Naive B cell (primary cell): ENCODE measurements at places on chromosomes 11 and 22.

- peak; percentile 46 for DNase-seq
Measured at GRCh38 chr11:67345247-67345919, 8.0 kb downstream of the POLD4 start.

DNA sequence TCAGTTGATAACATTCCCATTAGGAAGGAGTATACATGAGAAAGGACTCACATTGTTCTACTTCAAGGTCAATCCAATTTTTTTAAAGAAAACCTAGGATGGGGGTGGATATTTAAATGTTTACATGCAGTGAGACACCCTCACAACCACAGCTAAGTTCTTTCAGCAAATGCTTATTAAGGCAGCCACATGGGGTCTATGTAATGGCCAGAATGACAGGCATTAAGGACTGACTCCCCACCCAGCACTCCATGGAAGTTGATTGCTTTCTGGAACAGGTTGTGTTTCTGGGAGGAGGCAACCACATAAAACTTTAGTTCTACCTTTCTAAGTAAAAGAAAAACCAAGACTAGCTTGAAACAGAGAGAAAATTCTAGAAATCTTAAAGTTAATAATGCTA, 662.0 kb upstream of the CCDC90B start:
- DNase-seq, result no peak

GRCh38 chr11:70167723-70168404, 35.2 kb upstream of the FADD start:
- no peak for DNase-seq

DNA sequence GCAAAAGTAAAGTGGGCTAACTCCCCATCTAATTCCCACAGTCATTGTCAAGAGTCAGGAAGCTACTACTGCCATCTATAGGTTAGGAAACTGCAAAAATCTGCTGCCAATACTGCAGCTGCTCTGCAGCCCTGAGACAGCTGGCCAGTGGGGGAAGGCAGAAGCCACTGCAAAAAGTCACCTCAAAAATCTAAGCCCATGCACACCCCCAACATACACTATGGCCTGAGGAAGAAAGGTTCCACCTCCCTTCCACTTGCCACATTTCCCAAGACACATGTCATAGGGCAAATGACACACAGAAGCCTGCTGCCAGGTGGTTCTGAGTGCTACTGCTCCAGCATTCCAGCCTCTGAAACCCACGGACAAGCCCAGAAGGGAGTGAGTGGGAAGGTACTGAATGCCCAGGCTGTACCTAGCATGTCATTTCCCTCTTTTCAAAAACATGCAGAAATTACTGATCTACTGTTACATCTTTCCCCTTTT, 36.9 kb downstream of the DGCR2 start:
- no peak for DNase-seq

- no peak for DNase-seq
Measured at GRCh38 chr11:22331771-22332170, 6.4 kb upstream of the SLC17A6 start.

- no peak for DNase-seq
Measured at GRCh38 chr22:19466126-19466716, 12.8 kb downstream of the UFD1 start.

DNA sequence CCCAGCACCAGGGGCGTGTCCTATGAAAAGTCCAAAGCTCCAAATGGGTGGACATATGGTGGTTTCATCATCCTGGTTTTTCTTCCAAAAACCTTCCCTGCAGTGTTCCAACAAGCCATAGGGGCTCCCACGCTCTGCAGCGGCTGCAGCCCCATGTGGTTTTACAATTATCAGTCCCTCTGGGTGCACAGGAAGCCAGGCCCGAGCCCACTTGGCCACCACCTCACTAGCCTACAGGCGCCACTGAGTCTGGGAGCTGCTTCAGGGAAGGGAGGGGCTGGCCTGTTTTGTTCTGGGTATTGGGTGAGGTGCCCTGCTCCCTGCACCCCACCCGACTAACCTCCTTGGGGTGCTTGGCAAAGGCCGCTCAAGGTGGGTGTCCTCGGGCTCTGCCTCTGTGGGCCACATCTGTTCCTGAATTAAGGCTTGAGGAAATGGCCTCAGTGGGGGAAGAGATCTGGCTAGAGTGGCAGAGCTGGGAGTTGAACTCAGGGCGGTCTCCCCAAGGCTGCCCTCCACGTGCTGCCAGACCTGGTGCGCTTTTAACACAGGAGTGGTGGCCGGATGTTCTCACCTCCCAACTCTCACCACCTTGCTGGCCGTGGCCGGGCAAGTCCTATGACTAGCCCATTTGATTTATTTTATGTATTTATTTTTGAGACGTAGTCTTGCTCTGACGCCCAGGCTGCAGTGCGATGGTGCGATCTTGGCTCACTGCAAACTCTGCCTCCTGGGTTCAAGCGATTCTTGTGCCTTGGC, 5.3 kb upstream of the CDC42BPG start:
- no peak for DNase-seq

DNA sequence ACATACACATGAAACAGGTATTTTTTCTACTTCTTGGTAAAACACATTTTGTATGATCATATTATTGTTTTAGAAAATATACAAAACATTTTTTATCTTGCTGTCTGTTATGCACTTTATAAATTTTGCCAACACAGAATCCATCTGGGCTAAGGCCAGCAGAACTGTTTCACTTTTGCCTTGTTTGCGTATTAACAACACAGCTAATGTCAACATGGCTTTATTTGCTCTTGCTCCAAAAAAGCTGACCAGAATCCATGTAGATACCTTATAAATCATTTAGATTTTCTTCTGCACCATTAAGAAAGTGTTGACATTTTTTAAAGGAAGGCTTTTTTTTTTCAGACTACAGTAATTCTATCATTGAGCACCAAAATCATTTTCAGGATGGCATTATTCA, 58.1 kb upstream of the PGR start:
- no peak for DNase-seq

DNA sequence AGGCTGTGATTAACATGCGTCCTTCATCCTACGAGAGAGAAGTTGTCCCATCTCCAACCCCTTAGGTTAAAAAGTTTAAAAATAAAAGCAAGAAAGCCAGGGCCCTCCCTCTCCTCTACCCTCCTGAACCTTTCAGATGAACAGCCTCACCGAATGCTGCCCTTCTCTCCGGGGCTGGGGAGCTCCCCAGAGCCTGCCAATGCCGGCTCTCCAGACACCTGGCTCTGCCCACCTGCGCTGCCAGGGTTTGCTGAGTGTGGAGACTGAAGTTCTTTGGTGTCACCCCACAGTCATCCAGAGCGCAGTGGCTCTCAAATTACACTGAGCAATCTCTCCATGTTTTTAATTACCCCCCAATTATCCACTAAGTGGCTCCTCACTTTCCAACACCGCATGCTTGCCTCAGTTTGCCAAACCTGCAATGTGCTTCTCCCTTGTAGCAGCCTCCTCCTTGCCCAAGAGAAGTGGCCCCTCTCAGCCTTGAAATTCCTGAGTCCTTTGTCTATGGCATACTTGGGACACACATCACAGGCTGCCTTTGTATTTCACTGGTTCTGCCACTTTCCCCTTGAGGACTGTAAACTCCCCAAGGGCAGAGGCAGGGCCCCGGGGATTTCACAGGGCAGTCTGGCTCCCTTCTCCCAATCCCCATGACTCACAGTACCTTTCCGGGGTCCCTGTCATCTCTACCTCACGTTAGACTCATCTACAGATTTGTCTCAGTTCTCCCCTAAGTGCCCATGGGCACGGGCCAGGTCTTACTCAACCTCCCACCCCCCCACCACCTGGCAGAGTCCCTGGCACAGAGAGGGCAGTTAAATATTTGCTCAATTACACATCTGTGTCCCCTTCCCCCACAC, 2.0 kb downstream of the MYH9 start:
- DNase-seq, result no peak

GRCh38 chr11:36509201-36509639, 852 bp downstream of the TRAF6 start:
- DNase-seq, result peak; percentile 10

DNA sequence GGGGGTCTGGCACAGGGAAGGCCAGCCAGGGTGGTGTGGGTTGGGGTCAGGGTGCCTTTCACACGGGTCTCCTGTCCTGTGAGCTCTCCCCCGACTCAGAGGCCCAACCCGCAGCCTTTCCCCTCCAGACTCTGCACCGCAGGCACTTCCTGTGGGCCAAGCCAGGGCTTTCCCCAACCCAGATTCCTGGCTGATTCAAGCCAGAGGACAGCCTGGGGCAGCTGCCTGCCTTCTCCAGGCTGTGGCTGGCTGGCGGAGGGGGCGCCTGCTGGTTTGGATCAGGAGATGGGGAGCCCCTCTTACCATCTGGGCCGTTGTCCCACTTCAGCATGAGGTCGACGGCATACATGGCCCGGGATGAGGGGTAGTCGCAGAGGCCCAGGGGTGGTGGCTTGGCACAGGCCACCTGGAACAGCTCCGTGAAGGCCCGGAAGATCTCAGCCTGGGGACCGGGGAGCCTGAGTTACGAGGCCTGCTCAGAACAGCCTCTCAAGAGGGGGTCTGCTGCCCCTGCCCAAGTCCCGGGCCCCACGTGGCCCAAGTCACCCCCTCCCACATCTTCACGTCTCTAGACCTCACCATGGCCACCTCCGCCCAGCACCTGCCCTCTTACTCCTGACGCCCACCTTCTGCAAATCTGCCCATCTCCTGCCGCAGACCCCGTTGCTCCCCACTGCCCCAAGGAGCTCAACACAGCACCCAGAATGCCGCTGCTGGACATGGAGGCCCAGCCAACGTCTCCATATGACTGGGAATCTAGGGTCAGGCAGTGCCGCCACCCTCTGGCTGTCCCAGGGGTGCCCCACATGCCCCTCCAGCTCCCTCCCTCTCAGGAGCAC, 17.3 kb downstream of the TSPO start:
- DNase-seq, result no peak

DNA sequence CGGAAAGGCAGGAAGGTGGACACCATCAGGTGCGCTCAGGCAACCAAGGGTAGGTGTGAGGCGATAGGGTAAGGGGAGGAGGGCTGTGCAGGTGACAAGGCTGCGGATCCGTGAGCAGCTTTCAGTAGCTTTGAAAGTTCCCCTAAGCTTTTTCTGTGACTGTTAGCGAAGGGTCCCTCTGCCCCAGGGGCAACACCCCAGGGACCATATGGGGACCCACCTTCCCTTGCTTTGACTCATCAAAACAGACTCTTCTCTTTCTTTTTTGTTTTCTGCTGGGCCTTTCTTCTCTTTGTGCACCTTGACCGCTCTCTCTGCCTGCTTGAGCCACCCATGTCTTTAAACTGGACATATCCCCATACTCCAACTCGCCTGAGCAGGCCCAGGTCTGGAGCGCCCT, 136.9 kb downstream of the FEZ1 start:
- no peak for DNase-seq

GRCh38 chr22:46867106-46867505, 104.7 kb downstream of the TBC1D22A start:
- DNase-seq, result no peak

- no peak for DNase-seq
Measured at GRCh38 chr11:22634897-22635629, 9.4 kb upstream of the FANCF start.
